Uterus (tissue), 4 donors: ENCODE measurements at places on chromosomes 13 and 19. TPM values are rescaled to one million over a fixed set of nuclear protein-coding genes. Genes with fewer than 3 reads are reported as not detected.

- H3K36me3 ChIP-seq = no peaks in the 10 kb centered on the region
- no peaks in the 10 kb centered on the region for H3K4me1 ChIP-seq
- no peak for DNase-seq
- H3K27me3 ChIP-seq = no peaks in the 10 kb centered on the region
Measured at GRCh38 chr13:51924756-51925544, 63.2 kb downstream of the CCDC70 start.

DNA sequence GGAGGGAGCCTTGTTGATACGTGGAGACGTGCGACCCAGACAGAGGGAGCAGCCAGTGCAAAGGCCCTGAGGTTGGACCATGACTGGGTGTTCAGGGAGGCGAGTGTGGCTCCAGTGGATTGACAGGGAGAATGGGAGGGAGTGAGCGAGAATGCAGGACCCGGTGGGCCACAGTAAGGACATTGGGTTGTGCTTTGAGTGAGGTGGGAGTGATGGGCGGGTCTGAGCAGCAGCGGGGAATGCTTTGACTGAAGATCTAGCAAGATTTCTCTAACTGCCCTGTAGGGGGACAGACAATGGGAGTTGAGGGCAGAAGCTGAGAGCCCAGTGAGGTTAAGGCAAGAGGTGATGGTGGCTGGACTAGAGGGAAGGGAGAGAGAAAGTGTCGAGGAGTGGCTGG, 7.7 kb upstream of the NANOS2 start:
- no peak overlapping the region for H3K27ac ChIP-seq
- H3K4me3 ChIP-seq = no peak overlapping the region
- H3K27me3 ChIP-seq = no peaks in the 10 kb centered on the region
- no peaks in the 10 kb centered on the region for H3K4me1 ChIP-seq
- H3K36me3 ChIP-seq = no peaks in the 10 kb centered on the region

KLK1 gene
- not detected for total RNA-seq

PGLYRP2 gene
- not detected for total RNA-seq

- no peaks in the 10 kb centered on the region for H3K4me1 ChIP-seq
- DNase-seq = no peak
- H3K27ac ChIP-seq = peak overlapping the region; percentile 76
- no peaks in the 10 kb centered on the region for H3K27me3 ChIP-seq
Measured at GRCh38 chr19:29636553-29637360, 28.5 kb upstream of the PLEKHF1 start.

DNA sequence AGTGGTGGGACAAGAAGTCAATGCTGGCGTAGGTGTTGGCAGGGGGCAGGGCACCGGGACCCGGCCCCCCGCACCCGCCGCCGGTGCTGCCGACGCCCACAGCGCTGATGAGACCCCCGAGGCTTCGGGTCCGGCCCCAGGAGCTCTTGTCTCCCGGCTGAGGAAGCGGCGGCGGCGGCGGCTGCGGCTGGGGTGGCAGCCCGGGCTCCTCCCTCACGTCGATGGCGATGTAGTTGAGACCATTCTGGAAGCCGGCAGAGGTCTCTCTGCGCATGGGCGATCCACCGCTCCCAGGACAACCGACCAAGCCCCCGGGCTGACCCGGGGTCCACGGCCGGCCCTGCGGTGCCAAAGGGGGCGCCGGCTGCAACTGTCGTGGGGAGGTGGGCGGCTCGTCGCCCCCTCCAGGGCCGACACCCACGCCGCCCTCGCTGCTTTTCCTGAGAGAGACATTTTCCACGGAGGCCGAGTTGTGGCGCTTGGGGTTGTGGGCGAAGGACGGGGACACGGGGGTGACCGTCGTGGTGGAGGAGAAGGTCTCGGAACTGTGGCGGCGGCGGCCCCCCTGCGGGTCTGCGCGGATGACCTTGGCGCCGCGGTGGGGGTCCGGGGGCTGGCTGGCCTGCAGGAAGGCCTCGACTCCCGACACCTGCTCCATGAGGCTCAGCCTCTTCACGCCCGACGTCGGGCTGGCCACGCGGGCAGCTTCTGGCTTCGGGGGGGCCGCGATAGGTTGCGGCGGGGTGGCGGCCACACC, 4.1 kb downstream of the IRS2 start:
- H3K27me3 ChIP-seq = no peaks in the 10 kb centered on the region
- peaks cover 16% of the 10 kb centered on the region for H3K4me1 ChIP-seq
- no peak for DNase-seq
- H3K27ac ChIP-seq = peak overlapping the region; percentile 26
- no peaks in the 10 kb centered on the region for H3K36me3 ChIP-seq

DNA sequence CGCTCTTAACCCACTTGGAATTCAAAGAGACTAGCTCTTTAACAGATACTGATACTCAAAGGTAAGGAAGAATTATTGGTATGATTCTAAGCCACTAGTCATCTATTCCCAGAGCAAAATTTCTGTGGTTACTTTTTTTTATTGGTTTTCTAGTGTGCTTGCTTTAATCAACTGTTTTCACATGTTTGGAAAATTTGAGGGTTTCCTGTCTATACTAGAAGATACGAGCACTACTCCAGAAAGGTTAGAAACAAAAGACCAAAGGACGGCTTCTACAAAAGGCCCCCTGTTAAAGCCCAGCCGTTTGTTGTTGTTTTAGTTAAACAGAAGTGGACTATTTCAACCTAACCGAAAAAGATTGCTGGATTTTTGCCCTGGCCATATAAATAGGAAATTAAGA, 18.5 kb upstream of the LPAR6 start:
- no peaks in the 10 kb centered on the region for H3K27me3 ChIP-seq
- DNase-seq = no peak
- H3K27ac ChIP-seq = peak overlapping the region; percentile 82
- no peaks in the 10 kb centered on the region for H3K36me3 ChIP-seq

SIGLEC9 gene
- total RNA-seq = 1.3 TPM

- H3K4me1 ChIP-seq = no peaks in the 10 kb centered on the region
- H3K27me3 ChIP-seq = no peaks in the 10 kb centered on the region
- peak overlapping the region; percentile 44 for H3K4me3 ChIP-seq
- DNase-seq = no peak
Measured at GRCh38 chr19:8506402-8506957, 4.0 kb upstream of the PRAM1 start.

- no peak for DNase-seq
- no peaks in the 10 kb centered on the region for H3K4me1 ChIP-seq
- no peaks in the 10 kb centered on the region for H3K27me3 ChIP-seq
- H3K36me3 ChIP-seq = no peaks in the 10 kb centered on the region
- H3K4me3 ChIP-seq = no peak overlapping the region
- no peak overlapping the region for H3K27ac ChIP-seq
Measured at GRCh38 chr13:37090912-37091311, 14.6 kb downstream of the CSNK1A1L start.

DNA sequence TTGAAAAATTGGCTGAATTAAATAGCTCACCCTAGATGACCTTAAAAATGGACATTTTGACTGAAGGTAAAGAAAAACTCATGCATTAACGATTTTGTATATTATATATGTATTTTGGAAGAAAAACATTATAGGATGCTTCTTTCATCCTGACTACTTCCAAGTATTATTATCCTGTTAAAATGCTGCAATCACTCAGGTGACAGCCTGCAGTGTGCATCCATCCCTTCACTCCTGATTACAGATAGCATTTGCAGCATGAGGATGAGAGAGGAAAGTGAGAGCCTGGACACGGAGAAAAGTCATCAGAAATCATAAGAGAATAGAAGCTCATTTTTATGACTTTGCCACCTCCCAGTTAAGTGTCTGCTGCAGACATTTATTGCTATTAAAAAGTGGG, 1055.6 kb downstream of the PCDH17 start:
- no peaks in the 10 kb centered on the region for H3K4me1 ChIP-seq
- no peaks in the 10 kb centered on the region for H3K27me3 ChIP-seq
- no peak for DNase-seq
- no peak overlapping the region for H3K4me3 ChIP-seq

GRCh38 chr13:65595916-65596315, 1634.2 kb downstream of the PCDH9 start:
- no peaks in the 10 kb centered on the region for H3K27me3 ChIP-seq
- no peak for DNase-seq
- no peaks in the 10 kb centered on the region for H3K4me1 ChIP-seq
- H3K4me3 ChIP-seq = no peak overlapping the region
- no peaks in the 10 kb centered on the region for H3K36me3 ChIP-seq

DNA sequence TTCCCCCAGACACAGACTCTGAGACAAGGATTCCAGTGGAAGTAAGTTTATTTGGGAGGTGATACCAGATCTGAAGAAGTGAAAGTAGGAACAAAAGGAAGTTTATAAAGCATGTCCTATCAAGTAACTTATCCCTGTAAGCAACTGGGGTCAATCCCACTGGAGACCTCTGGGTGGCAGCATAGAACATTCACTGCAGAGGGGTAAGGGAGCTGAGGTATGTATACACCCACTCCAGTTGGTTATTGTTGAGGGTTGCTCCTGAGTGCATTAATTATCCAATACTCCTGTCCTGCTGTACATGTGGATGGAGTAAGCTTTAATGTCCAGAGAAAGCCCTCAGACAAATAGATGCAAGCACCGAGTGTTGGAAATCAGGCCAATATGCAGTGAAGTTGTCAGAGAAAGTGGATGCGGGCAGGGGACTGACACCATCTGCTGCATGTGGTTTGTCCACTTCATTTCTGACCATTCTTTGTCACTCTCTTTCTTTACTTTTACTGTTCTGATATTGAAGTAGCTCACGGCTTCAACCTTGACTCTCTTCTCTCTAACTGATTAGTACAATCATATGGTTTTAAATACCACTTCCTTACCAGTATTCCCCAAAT, 46.7 kb downstream of the NOTCH3 start:
- H3K4me3 ChIP-seq = no peak overlapping the region
- H3K27me3 ChIP-seq = no peaks in the 10 kb centered on the region
- H3K4me1 ChIP-seq = no peaks in the 10 kb centered on the region
- DNase-seq = no peak

DNA sequence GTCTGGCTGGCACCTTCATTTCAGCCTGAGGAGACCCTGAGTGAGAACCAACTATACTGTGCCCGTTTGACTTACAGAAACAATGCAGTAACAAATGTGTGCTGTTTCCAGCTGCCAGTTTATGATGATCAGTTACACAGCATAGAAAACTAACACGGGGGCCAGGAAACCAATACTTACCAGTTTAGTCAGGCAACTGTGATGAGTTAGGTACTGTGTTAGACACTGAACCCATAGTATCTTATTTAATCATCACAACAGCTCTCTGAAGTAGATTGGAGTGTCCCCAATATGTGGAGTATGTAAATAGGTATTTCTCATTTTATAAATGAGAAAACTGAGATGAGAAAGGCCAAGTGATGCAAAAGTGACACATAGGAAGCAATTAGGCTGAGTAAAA, 620.9 kb upstream of the KLF12 start:
- H3K4me3 ChIP-seq = no peak overlapping the region
- H3K36me3 ChIP-seq = no peaks in the 10 kb centered on the region
- H3K4me1 ChIP-seq = no peaks in the 10 kb centered on the region
- DNase-seq = no peak
- H3K27me3 ChIP-seq = no peaks in the 10 kb centered on the region
- no peak overlapping the region for H3K27ac ChIP-seq

GRCh38 chr19:44476559-44477408, 23.5 kb downstream of the ZNF180 start:
- no peaks in the 10 kb centered on the region for H3K27me3 ChIP-seq
- H3K27ac ChIP-seq = no peak overlapping the region

GRCh38 chr13:41148419-41149283, 16.0 kb upstream of the KBTBD6 start:
- H3K27me3 ChIP-seq = no peaks in the 10 kb centered on the region
- H3K4me1 ChIP-seq = no peaks in the 10 kb centered on the region
- no peaks in the 10 kb centered on the region for H3K36me3 ChIP-seq
- no peak overlapping the region for H3K4me3 ChIP-seq

DNA sequence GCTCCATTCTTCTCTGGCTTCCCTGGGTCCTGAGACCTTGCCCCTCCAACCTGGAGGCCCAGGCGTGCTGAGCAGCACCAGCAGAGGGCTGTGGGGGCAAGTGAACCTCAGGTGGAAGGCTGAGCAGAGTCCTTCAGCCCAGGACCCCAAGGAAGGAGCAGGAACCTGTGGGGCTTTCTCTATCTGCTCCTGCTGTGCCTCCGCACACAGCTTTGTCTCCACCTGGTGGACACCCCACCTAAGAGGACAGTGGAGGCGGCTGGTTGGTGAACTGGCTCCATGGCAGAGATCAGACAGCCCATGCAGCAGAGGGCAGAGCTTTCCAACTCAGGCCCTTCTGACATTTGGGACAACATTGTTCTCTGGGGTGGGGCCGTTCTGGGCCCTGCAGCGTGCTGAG, 19.7 kb downstream of the ZFR2 start:
- H3K4me1 ChIP-seq = no peaks in the 10 kb centered on the region
- no peak for DNase-seq
- H3K27ac ChIP-seq = no peak overlapping the region
- H3K27me3 ChIP-seq = no peaks in the 10 kb centered on the region

DNA sequence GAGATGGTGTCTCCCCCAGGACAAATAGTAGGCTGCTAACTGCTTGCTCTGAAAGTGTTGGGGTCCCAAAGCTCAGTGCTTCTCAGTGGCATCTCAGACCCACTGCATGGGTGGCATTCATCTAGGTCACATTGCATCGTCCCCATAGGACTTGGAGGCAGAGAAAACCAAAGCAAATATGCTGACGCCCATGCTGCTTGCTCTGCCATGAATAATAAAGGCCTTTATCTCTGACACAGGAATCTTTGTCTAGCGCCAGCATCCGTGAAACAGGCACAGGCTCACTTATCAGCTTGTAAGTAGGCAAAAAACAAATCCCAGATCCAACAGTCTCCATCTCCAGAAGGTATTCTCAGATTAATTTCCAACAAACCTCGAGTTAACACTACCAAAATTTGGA, 18.9 kb upstream of the IPO5 start:
- no peak overlapping the region for H3K27ac ChIP-seq
- no peak overlapping the region for H3K4me3 ChIP-seq
- no peaks in the 10 kb centered on the region for H3K36me3 ChIP-seq
- H3K4me1 ChIP-seq = no peaks in the 10 kb centered on the region

DNA sequence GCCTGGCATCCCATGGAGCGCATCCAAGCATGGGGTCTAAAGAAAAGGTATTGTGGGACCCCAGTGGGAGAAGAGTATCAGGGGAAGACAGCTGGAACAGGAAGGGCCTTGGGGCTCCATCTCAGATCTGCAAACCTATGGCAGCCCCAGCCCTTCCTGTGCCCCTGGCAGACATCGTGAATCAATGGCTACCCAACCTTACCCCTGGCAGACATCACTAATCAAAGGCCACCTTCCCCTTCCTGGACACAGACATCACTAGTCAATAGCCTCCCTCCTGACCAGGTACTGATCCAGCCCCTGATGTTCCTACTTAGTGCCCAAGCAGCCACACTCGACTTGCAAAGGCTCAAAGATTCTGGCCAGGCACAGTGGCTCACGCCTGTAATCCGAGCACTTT, 15.8 kb downstream of the F2RL3 start:
- no peaks in the 10 kb centered on the region for H3K36me3 ChIP-seq
- no peaks in the 10 kb centered on the region for H3K27me3 ChIP-seq
- no peak overlapping the region for H3K4me3 ChIP-seq

C5AR1 gene
- 0.51 TPM for total RNA-seq

DNA sequence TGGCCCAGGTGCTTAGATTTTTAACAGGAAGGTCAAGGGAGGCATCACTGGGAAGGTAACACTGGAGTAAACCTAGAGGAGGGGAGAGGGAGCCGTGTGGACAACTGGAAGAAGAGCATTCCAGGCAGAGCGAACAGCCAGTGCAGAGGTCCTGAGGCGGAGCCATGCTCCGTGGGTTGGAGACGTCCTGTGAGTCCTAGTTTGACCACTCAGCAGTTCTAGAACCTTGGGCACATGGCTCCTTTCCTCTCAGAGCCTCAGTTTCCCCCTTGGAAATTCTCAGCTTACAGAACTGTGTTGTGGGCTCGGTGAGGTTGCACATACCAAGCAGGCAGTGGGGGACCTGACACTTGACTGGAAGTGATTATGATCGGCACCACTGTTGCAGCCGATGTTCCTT, 130.9 kb downstream of the DPF1 start:
- H3K36me3 ChIP-seq = no peaks in the 10 kb centered on the region
- H3K27ac ChIP-seq = no peak overlapping the region
- no peak for DNase-seq
- H3K4me1 ChIP-seq = no peaks in the 10 kb centered on the region
- no peak overlapping the region for H3K4me3 ChIP-seq
